ENCODE measurements at places on chromosomes 5 and 9.

DNA sequence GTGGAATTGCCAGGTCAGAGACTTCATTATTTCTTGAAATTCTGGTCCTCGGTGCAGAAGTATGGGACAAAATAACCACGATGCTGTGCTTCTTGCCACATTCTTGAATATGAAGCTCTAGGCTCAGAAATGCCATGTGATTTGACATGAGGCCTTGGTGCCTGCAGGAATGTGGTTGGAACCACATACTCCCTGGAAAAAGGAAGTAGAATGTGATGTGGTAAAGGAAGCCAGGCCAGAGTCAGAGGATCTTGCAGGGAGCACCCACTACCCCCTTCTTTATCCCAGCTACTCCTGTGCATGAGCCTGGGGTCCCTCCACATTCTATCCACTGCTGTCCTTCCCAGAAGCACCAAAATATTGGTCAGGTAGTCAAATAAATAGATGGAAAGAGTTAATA, 80.9 kb downstream of the FOXD1 start:
- no peak for DNase-seq

DNA sequence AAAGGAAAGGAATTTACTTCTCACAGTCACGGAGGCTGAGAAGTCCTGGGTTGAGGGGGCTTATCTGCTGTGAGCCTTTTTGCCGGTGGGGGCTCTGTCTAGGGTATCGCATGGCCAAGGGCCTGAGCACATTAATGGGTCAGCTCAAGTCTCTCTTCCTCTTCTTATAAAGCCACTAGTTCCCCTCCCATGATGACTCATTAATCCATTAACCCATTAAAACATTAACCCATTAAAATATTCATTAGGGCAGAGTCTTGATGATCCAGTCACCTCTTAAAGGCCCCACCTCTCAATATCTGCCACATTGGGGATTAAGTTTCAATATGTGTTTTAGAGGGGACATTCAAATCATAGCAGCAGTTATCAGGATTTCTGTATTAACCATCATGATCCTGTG, 406.3 kb downstream of the SPOCK1 start:
- no peak for DNase-seq

DNA sequence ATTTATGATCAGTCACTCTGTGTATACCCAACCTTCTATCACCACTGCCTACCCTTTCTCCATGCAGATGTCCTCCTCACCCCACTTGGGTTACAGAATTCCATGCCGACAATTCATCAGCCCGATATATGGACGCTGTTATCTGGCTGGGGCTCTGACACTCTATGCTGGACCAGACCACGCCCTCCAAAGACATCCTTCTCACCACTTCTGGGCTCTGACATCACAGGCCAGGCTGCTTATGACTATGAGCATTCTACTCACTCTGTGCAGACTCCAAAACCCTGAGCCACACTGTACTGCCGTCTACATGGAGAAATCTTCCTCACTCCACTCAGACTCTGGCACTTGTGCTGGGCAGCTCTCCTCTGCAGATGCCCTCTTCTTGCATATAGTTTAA, 7.6 kb upstream of the AK3 start:
- no peak for DNase-seq

GRCh38 chr5:159244890-159245289, 18.2 kb upstream of the UBLCP1 start:
- DNase-seq = no peak

- no peak for DNase-seq
Observed at GRCh38 chr9:116466271-116467235, 220.6 kb upstream of the TRIM32 start.

DNA sequence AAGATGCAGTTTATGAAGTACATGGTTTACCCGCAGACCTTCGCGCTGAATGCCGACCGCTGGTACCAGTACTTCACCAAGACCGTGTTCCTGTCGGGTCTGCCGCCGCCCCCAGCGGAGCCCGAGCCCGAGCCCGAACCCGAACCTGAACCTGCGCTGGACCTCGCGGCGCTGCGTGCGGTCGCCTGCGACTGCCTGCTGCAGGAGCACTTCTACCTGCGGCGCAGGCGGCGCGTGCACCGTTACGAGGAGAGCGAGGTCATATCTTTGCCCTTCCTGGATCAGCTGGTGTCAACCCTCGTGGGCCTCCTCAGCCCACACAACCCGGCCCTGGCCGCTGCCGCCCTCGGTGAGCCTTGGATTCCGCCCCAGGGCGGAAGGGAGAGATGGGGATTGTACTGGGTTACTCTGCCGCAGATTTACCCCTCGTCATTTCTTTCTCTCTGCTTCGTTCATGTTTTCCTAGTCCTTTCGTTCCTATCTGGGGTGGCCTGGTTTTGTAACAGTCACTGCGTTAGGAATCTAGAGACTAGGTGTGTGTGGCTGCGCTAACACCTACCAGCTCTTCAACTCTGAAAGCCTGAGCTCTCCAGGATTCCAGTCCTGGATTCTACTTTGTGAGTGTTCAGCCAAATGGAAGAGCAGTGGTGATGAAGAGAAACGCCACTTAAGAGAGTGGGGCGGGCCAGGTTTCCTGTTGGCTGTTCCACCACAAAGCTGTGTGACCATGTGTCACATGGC, 638 bp downstream of the MRPS30 start:
- no peak for DNase-seq

DNA sequence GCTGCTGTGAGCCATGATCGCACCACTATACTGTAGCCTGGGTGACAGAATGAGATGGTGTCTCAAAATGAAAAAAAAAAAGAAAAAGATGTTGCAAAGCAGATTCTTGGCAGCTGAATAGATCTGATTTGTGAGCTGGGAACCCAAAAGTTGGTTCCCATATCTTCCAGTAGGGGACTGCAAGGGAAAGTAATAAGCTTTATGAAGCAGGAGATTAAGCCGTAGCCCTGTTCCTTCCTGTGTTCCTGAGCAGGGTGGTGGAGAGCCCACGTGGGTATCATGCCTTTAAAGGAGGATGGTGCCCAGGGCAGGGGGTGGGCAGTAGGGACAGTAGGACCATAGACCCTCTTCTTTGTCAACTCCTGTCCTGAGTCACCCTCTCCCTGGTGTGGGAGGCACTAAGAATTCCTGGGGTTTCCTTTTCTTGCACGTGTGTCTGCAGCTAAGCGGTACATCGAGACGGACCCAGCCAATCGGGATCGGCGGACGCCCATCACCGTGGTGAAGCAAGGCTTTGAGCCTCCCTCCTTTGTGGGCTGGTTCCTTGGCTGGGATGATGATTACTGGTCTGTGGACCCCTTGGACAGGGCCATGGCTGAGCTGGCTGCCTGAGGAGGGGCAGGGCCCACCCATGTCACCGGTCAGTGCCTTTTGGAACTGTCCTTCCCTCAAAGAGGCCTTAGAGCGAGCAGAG, 37.9 kb downstream of the STOM start:
- no peak for DNase-seq

DNA sequence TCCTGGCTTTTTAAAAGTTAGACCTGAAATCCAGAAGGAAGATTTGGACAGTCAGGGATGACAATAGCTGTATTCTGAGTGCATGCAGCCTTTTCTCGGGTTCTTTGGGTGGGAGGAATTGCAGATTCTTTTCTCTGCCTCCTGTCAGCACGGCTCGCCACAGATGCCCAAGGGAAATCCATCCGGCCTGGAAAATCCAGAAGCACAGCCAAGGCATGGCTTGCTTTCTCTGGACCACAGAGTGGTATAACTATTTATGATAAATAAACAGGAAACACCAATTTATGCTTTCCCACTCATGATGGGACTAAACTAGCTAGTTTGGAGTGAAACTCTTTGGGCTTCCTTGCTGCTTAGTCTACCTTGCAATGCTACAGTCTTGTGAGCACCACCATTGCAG, 59.1 kb downstream of the C9orf152 start:
- DNase-seq = no peak

DNA sequence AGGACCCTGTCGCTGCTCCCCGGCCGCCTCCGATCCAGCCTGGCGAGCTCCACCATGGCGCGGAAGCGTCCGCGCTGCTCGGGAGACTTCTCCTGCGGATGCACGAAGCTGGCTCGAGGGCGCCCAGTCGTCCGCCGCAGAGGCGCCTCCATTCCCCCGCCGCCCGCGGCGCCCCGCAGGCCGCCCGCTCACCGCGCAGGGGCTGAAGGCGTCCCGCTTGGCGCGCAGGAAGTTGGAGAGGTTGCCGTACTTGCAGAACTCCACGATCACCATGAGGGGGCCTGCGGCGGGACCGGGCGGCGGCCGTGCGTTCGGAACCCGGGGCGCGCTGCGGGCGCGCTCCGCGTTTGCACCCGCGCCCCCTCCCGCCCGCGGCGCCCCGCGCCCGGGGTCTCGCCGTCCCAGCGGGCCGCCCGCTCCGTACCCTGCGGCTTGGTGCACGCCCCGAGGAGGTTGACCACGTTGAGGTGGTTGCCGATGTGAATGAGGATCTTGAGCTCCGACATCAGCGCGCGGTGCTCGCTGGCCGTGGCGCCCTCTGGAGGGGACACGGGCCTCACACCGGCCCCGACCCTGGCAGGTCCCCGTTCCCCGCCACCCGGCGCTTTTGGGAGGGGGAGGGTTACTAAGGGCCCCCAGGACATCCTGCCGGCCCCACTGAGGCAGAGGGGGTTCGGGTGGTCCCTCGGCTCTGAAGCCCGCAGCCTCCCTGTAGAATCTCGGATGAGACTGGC, 27.7 kb upstream of the SCGB3A1 start:
- DNase-seq = no peak

DNA sequence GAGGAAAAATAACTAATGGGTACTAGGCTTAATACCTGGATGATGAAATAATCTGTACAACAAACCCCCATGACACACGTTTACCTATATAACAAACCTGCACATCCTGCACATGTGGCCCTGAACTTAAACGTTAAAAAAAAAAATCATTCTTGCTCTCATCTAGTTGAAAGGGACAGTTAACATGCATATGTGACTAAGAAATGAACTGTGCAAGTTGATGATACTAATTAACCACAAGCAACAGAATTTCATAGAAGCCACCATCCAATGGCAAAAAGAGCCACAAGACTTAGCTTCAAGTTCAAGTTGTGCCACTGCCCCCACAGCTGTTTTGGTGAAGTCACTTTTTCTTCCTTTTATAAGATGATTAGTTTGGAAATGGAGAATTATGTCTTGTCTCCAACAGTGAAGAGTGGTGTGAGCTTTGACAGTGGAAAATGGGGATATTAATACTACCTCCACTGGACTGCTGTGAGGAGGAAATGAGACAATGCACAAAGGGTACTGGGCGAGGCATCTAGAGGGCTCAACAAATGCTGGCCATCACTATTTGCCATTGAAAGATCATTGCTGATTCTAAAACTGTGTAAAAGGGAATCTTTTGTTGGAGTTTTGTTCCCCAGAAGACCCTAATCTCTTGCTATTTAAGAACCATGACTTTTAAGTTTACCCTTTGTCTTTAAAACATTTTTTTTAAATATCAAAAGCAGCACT, 202.1 kb downstream of the EBF1 start:
- no peak for DNase-seq

DNA sequence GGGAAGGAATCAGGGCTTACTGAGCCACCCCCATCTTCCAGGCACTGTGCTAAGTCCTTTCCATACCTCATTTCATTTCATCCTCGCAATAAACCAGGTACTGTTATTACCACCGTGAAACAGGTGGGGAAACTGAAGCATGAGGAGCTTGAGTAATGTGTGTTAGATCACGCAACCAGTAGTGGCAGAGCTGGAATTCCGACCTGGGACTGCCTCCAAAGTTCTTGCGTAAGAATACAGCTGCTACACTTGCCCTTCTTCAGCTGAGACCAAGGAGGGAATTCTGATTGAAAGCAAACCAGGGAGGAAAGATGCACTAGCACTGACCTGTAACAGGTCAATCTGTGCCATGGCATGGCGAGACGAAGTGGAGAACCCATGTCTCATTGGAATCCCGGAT, 113.4 kb upstream of the MSX2 start:
- no peak for DNase-seq

GRCh38 chr9:109969011-109969410, 189.0 kb downstream of the PALM2AKAP2 start:
- DNase-seq = no peak

DNA sequence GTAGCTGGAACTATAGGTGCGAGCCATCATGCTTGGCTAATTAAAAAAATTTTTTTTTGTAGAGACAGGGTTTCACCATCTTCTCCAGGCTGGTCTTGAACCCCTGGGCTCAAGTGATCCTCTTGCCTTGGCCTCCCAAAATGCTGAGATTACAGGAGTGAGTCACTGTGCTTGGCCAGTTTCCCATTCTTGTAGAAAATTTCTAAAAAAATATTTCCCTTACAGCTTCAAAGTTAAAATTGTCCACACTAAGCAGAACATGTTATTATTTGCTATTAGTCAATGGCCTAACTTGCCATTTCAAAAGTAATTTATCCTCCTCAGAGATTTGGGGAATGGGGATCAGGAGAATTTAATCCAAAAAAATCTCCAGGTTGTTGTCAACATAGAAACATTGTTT, 40.1 kb downstream of the SLC38A9 start:
- DNase-seq = no peak

GRCh38 chr9:33628865-33629410, 104.9 kb downstream of the ANKRD18B start:
- no peak for DNase-seq

DNA sequence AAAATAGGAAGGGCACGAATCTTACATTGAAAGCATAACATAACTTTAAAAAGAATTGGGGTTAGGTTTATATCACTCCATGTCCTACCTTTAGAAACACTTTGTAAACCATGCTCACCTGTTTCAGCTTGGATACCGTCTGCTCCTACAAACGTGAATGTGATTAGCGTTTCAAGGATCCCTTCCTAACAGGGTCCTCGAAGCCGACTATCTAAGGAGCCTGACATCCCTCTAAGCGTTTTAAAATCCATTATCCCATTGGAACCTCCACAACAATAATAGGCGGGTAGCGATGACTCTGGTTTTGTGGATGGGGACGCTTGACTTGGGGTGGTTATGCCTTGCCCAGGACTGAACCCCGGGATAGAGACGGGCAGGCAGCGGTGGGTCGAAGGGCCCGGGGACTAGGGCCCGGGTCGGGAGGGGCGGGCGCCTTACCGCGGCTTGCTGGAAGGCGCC, 937 bp downstream of the SVEP1 start:
- no peak for DNase-seq

DNA sequence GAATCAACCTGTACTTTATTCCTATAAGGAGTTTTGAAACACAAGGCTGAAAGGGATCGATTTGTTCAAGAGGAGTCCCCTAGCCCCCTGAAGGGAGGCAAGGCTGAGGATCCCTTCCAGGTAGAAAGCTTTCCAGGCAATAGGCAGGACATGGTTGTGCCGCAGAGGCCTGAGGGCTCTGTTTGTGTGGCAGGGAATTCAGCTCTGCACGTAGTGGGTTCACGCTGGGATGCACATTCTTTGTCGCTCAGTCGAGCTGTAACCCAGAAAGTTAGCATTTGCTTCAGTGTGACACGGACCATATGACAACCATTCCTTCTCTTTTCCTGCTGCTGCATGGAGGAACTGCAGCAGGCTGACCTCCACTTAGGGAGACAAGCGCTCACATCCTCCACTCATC, 65.6 kb upstream of the TRIO start:
- DNase-seq = no peak
